NCI-H460 (cell line): ENCODE measurements at places on chromosomes 3 and 15. TPM values are rescaled to one million over a fixed set of nuclear protein-coding genes. Genes with fewer than 3 reads are reported as not detected.

- DNase-seq = peak; percentile 0
Measured at GRCh38 chr15:44130778-44131177, 64.3 kb downstream of the FRMD5 start.

GRCh38 chr15:48102167-48102566, 18.6 kb upstream of the SLC24A5 start:
- DNase-seq = no peak

- DNase-seq = no peak
Measured at GRCh38 chr3:45529697-45530096, 64.9 kb upstream of the LIMD1 start.

DNA sequence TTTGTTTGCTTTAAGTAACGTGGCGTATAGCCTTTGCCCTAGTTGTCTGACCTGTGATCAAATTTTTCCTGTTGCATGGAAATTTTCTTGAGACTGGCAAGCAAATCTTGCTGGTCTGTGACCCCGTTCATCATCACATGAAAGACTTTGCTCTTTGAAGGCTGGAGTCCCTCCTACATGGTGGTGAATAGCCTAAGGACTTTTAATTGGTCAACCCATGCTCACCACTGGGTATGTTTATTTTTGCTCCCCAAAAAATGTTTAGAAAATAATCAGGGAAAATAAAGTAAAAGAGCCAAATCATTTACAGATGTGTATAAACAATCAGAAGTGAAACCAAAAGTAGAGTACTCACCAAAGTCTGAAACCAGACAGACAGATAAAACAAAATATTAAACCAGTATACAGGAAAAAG, 1075.3 kb upstream of the ALCAM start:
- DNase-seq = no peak

- DNase-seq = no peak
Measured at GRCh38 chr3:52820736-52821135, 9.7 kb downstream of the ITIH4 start.

- DNase-seq = no peak
Measured at GRCh38 chr3:36366308-36366707, 14.0 kb upstream of the STAC start.

The C3orf70 gene
- total RNA-seq = not detected in 2 replicates

The TNIK gene
- total RNA-seq = 0.46 and 1.1 TPM in 2 replicates
